HAP-1 (cell line): ENCODE measurements at places on chromosomes 3 and 15.

DNA sequence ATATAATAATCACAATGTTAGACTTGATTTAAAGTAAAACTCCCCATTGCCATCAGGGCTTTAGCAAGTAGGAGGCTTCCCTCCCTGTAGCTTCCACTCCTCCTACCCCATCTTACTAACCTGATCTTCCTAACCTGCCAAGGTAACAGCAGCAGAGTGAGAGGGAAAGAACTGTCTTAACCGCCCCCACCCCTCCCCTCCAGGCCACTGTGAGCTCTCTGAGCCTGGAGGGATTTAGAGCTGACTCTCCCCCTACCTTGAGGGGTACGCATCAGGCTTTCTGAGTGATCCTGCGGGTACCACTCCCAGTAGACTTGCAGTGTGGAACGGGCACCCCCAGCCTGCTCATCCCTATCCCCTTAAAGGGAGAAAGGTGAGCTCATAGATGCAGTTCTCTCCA, 11.4 kb upstream of the PRSS50 start:
- DNase-seq = no peak

DNA sequence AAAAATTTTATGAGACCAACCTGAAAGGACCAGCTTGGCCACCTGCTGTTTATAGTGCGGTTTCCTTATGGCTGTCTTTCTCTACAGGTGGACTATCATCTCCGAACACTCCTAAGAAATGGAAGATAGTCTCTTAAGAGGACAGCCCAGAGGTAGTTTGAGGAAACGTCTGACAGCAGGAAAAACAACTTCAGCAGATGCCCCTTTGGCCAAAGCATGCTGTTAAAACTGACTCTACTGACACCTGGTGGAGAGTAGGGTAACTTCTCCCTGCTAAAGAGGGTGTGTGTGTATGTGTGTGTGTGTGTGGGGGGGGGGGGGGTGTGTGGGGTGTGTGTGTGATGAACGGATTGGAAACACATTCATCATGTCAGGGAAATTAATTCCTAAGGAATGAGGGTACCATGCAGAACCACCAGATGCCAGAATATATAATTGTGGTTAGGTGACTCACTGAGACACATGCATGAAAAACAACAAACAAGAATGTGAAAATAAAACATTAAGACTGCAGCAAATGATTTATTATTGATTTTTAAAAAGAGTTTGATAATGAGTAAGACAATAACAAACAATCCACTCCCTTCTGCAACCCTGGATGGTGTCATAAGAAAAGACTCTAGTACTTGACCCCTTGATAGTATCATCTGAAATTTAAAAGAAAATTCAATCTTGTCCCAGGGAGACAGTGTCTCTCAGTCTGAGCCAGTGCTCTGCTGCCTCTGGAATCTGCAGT, 256.5 kb downstream of the THRB start:
- DNase-seq = peak; percentile 73

- no peak for DNase-seq
Measured at GRCh38 chr15:84842781-84843180, 25.6 kb downstream of the ALPK3 start.

- DNase-seq = no peak
Measured at GRCh38 chr3:120192159-120192558, 92.9 kb downstream of the GPR156 start.

DNA sequence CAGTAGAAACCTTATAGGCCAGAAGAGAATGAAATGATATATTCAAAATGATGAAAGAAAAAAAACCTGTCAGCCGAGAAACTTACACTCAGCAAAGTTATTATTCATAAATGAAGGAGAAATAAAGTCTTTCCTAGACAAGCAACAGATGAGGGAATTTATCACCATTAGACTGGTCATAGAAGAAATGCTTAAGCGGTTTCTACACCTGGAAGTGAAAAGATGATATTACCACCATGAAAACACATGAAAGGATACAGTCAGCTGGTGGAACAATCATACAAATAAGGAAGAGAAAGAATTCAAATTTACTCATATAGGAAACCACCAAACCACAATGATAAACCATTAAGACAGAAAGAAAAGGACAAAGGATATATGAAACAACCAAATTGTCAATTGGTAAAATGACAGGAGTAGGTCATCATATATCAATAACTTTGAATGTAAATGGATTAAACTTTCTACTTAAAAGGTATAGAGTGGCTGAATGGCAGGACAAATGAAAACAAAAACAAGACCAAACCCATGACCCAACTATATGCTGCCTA, 29.9 kb upstream of the PRR23C start:
- no peak for DNase-seq

DNA sequence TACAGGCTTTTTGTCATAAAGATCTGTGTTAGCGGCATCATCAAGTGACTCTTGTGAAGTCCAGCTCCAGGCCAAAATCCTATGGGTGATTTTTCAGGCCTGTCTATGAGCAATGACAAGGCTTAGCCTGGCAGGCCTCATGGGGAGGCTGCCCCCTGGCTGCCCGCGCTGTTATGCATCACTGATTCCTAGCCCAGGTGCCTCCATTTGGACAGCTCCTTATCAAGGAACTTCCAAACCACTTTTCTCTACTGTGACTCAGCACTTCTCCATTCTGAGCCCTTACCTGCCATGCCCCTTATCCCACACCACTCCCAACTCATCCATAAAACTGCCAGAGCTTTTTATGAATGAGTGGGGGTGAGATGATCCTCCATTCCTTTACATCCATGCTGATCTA, 91.5 kb upstream of the C3orf80 start:
- no peak for DNase-seq

GRCh38 chr15:64566629-64567427, 106.5 kb downstream of the ZNF609 start:
- no peak for DNase-seq

- peak; percentile 24 for DNase-seq
Measured at GRCh38 chr3:107938143-107938542, 152.7 kb downstream of the CD47 start.

GRCh38 chr3:181622365-181622764, 89.4 kb upstream of the SOX2 start:
- DNase-seq = no peak

DNA sequence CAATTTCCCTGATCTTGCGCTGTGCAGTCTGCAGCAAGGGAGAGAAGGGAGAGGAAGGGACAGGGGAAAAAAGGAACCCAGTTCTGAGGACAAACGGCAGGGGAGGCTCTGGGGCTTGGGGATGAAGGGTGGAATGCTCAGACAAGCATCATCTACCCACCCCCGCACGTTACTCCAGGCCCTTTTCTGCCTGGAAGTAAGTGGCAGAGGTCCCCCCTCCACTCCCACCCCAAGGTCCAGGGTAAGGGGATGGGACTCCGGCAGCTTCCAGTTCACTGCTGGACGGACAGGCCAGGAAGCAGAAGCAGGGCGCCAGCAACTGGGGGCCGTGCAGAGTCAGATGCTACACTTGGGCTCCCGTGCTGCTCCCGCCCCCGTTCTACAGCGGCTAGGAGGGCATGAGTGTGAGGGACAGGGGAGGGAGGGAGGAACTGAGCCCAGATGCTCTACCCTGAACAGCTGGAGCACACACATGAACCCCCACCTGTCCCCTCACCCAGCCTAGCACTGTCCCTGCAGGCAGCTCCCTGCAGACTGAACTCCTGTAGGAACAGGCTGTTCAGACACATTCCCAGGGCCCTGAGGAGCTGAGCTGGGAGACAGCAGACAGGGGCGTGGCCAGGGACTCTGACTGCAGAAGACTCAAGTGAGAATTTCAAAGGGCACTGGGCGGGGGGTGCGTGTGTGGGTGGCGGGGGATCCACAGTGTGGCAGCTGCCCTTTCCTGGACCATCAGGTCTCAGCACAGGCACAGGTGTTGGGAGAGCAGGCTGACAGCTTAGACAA, 59.7 kb downstream of the SENP2 start:
- no peak for DNase-seq

- no peak for DNase-seq
Measured at GRCh38 chr15:65644282-65644681, 22.5 kb downstream of the SLC24A1 start.

DNA sequence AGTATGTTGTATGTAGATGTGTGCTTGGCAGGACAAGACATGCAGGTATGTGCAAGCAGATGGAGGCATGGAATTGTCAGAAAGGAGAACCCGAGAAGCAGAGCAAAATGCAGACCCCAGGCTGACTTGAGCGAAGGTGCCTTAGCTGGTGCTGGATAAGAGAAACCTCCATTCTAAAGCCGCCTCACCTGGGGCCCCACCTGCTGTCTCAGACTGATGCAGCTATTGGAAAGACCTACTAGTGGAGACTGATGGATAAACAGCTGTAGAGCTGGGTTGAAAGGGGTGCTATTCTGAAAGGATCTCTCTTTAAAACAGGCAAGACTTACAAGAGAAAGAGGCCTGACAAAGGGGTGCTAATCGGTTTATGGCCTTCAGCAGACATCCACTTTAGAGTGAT, 86.2 kb downstream of the EPHB1 start:
- no peak for DNase-seq

DNA sequence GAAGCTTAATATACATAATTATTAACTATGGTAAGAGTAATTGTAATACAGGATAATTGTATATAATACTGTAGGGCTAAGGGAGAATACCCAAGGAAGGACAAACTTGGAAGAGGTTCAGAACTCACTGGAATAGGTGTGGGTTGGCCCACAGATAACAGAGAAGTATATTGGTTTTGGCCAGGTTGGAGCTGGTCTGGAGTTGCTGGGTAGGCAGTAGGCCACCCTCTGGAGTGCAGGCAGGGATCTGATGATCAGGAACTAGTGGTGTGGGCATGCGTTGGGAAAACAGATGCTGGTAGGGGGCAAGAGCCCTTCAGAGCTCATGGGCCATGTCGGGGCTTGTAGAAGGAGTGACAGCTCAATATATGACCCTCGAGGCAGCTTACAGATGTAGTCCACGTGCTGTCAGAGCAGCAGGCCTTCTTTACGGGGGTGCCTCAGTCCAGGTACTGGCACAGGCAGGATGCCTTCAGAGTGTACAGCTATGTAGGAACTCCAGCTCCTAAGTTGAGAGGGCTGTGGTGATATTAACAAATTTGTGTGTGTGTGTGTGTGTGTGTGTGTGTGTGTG, 12.4 kb downstream of the IREB2 start:
- DNase-seq = no peak

DNA sequence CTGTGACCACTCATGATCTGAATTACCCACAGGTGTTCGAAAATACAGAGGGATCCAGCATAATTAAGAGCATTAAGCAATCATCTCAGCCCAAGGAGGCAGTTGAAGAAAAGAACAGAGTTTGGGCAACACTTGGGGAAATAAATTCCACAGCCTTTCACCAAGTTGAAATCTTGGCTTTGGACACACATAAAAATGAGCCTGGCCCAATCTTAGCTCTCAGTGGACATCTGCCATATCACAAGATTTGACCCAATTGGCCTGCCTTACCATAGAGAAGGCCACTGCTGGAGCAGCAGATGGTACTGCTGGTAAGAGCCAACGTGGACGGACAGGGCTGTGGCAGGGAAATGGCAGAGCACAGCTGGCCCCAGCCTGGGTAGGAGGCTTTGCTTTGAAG, 13.0 kb downstream of the FOXP1 start:
- no peak for DNase-seq

- DNase-seq = no peak
Measured at GRCh38 chr3:27666272-27666671, 55.9 kb downstream of the EOMES start.

DNA sequence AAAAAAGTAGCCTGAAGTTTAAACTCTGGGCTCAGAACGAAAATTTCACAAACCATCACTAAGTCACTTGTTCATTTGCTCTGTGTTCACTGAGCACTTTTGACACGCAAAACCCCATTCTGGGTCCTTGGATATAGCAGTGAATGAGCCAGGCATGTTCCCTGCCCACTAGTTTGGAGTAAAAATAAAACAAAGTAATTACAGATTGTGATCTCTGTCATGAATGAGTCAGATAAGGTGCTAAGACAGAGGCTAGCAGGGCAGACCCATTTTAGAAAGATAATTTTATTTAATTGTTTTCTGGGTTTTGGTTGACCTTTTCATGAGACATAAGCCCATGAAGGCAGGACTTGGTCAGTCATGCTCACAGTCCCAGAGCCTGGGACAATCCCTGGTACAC, 84.1 kb upstream of the ARHGEF3 start:
- no peak for DNase-seq

- DNase-seq = no peak
Measured at GRCh38 chr3:182244222-182244971, 532.7 kb downstream of the SOX2 start.
